HFFc6 (cell line): ENCODE measurements at places on chromosomes 2 and 18. TPM values are rescaled to one million over a fixed set of nuclear protein-coding genes. Genes with fewer than 3 reads are reported as not detected.

DNA sequence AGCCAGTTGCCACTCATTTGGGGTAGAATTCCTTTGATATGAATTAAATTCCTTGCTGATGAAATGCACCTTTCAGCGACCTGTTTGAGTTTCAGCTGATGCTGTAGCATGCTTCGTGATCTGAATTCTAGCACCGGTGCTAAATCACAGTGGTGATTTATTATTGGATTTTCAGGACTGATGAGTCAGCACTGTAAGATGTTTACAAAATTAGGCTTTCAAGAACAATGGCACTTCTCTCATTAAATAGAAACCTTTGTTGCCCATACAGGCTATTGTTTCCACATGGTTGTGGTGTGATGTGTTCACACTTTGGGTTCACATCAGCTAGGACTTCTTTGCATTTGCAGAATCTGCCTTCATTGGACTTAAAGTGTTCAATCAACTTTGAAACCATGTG lies 687.7 kb downstream of the ARHGAP15 start:
- H3K4me1 ChIP-seq, result peaks cover 34% of the 10 kb centered on the region
- no peaks in the 10 kb centered on the region for H3K27me3 ChIP-seq
- H3K27ac ChIP-seq, result no peak overlapping the region
- DNase-seq, result no peak
- no peaks in the 10 kb centered on the region for H3K36me3 ChIP-seq
- H3K4me3 ChIP-seq, result no peak overlapping the region

DNA sequence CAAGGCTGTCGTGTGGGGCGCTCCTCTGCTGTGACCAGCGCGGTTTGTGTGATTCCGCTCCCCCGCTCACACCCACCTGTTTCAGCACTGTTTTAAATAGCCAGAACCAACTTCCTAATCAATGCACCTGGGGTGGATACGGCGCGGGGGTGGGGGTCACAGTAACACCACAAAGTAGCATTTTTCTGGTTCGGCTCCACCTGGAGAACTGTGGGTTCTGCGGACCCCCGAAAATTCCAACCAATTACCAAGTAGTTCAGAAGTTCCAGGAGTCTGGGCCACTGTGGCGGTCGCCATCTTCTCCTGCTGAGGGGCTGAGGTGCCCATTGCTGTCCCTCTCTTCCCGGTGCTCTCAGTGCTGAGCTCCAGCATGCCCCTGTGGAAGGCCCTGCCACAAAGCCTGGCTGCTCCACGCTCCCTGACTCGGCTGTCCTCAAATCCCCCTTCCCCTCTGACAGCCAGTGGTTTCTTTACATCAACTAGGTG lies 79.4 kb downstream of the GFPT1 start:
- no peak for DNase-seq
- H3K36me3 ChIP-seq, result peaks cover 8% of the 10 kb centered on the region
- H3K4me1 ChIP-seq, result peaks cover 34% of the 10 kb centered on the region

DNA sequence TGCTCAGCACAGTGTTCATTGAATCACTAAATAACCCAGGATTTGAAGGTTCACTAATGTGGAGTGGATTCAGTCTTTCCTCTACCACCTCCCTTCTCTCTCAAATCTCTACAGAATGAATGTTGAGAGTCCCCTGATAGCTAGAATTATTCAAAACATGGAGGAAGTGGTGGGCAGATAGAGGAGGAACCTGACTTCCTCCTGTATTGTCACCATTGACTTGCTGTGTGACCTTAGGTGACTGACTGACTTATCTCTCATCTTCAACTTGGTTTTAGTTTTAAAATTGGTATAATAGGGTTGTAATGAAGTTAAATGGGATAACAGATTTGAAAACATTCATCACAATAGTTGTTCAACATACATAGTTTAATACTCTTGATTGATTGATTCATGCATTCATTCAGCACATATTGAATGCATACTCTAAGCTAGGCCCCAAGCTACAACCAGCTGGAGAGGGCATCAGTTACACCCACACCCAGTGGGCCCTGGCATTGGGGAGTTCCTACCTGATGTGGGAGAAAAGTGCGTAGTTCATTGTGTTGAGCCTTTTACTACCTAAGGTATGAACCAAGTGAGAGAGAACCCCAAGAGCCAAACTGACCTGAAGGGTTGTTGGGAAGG lies 96.0 kb downstream of the WDR7 start:
- H3K4me3 ChIP-seq, result no peak overlapping the region
- no peaks in the 10 kb centered on the region for H3K36me3 ChIP-seq
- no peak overlapping the region for H3K27ac ChIP-seq
- no peaks in the 10 kb centered on the region for H3K27me3 ChIP-seq
- peaks cover 8% of the 10 kb centered on the region for H3K4me1 ChIP-seq

DNA sequence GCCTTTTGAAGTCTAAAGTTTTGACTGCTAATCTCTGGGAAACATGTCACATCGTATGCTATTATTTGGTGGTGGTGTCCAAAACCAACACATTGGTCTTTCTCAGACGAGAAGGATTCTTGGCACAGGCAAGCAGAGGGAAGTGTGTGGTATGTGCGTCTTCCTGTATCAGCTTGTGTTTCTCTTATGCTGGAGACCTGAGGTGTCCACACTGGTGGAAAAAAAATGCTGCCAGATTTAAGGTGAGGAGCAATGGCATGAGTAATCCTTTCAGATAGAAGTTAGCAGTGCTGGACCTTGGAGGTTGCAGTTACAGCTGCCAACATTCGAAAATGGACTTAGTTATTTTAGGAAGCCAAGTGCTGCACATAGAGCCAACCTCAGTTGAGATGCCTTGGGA lies 11.7 kb upstream of the FHL2 start:
- H3K27me3 ChIP-seq, result peaks cover 3% of the 10 kb centered on the region
- peaks cover 61% of the 10 kb centered on the region for H3K4me1 ChIP-seq
- H3K4me3 ChIP-seq, result no peak overlapping the region
- no peak for DNase-seq
- H3K36me3 ChIP-seq, result no peaks in the 10 kb centered on the region
- H3K27ac ChIP-seq, result no peak overlapping the region

DNA sequence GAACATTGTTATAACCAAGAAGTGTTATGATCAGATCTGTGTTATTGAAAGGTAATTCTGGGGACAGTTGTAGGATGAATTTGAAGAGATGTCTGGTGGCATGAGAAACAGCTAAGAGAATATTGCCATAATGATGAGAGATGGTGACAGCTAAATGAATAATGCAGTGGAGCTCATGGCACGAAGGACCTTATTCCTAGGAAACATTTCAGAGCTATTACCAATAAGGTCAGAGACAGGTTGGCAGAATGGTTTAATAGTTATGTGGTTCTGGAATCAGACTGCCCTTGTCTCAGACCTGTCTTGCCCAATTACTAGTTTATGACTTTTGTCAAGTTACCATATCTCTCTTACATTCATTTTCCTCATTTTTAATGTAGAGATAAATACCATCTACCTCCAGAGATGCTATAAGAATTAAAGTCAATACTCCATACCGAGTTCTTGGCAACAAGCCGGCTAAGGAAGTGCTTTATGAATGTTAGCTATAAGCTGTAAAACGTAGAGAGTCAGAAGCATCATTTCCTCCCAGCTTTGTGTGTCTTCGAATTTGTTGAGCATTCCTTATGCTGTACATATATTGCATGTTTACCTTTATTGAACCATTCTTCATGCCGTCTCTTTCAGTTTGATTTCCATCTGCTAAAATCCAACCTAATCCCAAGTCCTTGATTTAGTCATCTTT lies 73.6 kb upstream of the COL5A2 start:
- peaks cover 4% of the 10 kb centered on the region; the same call in 1 of the 2 replicates for H3K27me3 ChIP-seq
- peaks cover 40% of the 10 kb centered on the region for H3K4me1 ChIP-seq
- peak; percentile 36 for DNase-seq
- H3K36me3 ChIP-seq, result no peaks in the 10 kb centered on the region
- peak overlapping the region; percentile 24; the same call in 1 of the 2 replicates for H3K4me3 ChIP-seq

BOLL gene
- total RNA-seq, result not detected in 3 replicates

GRCh38 chr18:62109676-62110075 lies 77.2 kb downstream of the PIGN start:
- no peak overlapping the region for H3K27ac ChIP-seq
- DNase-seq, result no peak
- H3K4me3 ChIP-seq, result no peak overlapping the region
- H3K27me3 ChIP-seq, result no peaks in the 10 kb centered on the region
- peaks cover 5% of the 10 kb centered on the region; the same call in 1 of the 2 replicates for H3K36me3 ChIP-seq
